ENCODE measurements at places on chromosomes 3 and 15.

DNA sequence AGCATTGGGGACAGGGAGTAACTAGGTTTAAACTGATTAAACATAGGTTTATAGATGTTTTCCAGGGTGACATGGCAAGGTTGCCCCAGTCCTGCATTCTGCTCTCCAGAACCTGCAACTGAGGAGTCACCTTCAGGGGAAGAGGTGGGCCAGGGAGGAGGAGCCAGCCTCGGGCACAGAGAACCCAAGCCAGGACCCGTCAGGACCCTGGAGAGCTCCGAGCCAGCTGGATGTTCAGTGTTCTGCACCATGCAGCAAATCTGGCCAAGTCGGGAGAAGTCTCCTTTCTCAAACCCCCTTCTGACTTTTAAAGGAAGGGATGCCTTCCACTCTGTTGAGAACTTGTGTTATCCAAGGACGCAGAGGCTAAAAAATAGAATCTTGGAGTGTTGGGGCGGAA, 62.1 kb upstream of the SLC6A11 start:
- DNase-seq, result no peak

DNA sequence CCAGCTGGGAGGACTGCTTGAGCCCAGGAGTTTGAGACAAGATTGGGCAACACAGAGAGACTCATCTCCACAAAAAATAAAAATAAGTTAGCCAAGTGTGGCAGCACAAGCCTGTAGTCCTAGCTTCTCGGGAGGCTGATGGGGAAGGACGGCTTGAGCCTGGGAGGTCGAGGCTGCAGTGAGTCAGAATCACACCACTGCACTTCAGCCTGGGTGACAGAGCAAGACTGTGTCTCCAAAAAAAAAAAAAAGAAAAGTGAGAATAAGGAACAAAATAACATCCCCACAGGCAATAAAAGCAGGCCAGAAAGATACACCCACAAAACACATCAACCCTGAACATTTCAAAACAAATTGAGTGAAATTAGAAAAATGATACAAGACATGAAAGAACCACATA, 48.7 kb upstream of the OCA2 start:
- DNase-seq, result no peak

DNA sequence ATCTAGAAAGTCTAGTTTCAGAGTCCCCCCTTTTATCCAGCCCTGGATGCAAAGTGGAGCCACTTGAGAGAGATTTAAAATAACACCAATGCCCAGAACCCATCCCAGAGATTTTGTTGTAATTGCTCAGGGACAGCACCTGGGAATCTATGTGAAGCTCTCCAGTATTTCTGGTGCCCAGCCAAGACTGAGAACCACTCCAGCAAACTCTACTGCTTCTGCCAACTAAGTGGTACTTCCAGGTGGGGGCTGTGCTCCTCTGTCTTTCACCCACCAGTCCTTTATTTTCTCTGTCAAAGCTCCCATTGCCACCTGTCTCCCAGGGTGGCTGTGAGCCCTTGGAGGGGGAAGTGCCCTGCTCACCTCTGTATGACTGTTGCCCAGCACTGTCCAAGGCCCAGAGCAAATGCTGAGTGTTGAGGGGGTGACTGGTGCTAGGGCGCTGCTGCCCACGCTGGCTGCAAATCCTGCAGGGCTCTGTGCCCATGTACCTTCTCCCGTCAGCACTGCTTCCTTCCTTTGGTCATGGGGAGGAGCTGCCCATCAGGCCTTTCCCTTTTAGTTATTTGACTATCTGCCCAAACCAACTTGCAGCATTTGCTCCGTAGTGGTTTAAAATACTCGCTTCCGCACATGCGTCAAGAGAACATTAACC, 9.4 kb downstream of the CLSTN2 start:
- no peak for DNase-seq

- DNase-seq, result no peak
Observed at GRCh38 chr15:66805202-66805885, 103.3 kb downstream of the SMAD6 start.

DNA sequence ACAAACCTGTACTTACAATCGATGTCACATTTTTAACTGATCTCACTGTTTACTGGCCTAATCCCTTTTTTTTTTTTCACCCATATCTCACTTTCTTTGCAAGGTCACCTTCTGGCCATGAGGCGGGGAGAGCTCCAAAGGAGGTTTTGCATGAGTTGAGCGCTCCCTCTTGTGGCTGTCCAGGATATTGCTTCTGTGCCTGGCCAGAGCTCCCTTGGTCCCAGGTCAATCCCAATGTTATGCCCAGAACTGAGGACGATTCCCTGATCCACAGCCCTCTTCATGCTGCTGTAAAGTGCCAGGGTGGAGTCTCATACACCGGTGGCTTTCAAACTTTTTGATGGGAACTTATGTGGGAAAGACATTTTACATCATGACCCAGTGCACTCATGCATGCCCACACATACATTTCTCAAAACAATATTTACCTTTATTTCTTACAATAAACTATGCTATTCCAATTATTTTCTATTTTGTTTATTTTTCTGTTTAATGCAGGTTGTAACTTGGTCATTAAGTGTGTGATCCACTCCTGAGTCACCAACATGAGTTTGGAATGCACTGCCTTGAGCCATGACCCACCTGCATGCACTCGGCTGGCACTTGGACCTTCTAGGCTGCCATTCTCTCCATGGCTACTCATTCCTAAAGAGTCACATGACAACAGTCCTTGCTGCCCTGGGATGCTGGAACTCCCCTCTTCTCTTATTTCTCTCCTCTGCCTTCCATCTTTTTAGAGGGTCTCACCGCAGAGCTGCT, 9.6 kb upstream of the SST start:
- DNase-seq, result peak; percentile 49

DNA sequence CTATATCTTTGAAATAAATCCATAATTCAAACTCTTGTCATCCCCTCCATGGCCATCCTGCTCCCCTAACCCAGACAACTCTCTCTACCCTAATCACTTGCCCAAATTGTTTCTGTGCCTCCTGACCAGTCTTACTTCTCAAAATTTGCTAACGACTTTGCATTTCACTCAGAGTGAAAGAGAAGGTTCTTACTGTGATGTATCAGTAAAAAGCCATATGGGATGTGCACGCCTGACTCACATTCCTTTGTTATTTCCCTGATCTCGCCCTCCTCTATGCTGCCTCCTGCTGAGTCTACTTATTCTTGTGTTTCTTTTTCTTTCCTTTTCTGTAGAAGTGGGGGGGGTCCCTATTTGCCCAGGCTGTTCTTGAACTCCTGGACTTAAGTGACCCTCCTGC, 487.2 kb upstream of the FRG2C start:
- DNase-seq, result no peak

DNA sequence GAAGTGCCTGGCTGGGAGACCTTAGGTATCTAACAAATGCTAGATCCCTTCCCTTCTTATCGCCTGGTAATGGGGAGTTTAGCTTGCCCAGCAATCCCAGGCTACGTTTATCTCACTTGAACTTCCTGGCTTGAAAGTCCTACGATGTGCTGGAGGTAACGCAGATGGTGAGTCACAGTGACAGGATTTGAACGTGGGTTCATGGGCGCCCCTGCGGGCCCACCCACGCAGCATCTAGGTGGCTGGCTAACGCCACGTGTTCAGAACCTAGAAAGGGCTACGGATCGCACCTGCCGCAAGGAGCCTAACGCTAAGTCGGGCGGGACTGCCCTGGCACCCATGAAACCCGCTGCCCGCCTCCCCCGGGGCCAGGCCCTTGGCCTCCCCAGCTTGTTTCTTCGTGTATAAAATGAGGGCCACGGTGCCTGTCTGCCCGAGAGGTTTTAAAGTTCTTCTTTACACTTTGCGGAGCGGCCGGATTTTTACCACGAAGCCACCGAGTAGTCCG, 600 bp upstream of the USP3 start:
- DNase-seq, result no peak

DNA sequence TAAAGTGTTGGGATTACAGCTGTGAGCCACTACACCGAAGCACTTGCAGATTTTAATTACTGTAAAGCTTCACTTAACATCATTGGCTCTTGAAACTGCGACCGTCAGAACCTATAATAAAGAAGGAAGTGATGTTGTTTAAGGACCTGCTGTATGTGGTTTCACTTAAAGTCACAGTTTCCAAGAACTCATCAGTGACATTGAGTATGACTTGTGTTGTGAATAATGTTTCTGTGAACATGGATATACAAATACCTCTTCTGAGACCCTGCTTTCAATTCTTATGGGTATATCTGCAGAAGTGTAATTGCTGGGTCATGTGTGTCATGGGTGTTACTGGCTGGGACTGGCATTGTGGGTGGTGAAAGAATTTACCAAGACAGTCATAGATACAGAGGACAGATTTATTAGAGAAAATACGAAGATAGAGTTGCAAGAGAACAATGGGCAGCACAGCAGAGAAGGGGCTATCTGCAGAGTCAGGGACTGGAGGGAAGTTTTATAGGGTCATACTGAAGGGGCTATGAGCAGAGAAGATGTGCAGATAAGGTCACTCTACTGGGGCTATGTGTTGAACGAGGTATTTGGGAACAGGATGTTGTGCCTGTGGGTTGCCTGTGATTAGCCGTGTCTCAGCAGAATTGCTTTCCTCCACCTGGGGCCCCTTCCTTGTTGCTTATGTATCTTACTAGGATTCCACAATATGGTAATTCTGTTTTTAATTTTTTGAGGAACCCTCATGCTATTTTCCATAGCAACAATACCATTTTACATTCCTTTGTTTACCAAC, 4.5 kb downstream of the NDUFB5 start:
- no peak for DNase-seq

DNA sequence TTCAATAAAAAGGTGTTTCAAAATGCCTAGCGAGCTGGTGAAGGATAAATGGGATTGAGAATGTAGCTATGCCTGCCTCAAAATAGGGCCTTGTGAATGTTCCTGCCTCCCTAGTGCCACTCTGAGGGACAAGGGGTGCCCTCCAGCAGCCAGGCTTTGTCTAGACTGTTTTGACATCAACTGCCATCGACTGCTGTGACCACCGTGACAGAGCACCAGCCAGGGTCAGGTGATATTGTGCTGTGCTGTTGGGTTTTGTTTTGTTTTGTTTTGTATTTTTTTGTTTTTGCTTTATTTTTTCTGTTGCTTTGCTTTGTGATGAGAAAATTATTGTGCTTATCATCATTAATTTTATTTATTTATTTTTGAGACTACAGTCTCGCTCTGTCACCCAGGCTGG, 144.8 kb downstream of the SMAD6 start:
- no peak for DNase-seq

- DNase-seq, result no peak
Observed at GRCh38 chr3:184691397-184692231, 20.2 kb downstream of the MAGEF1 start.

DNA sequence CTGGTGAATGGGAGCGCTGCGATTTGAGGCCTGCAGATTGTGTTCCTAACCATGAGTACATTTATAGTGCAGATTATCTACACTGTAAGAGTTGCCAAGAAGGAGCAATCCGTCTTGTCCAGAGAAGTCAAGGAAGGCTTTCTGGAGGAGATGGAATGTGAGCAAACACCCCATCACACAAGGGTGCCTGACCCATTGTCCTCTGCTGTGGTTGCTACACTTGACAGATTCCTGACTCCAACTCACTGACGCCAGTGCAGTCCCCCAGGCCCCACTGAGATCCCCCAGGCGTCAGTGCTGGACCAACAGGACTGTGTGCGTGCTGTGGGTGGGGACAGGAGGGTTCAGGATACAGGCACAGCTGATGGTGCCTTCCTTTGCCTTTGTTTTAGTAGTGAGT, 135.9 kb upstream of the TPM1 start:
- DNase-seq, result no peak

GRCh38 chr3:130929804-130930203, 35.9 kb downstream of the ATP2C1 start:
- DNase-seq, result no peak

GRCh38 chr15:67100124-67100791, 34.9 kb downstream of the SMAD3 start:
- DNase-seq, result no peak

Data from stimulated activated CD4-positive, alpha-beta T cell treated with anti-CD3 and anti-CD28 coated beads, Interleukin-1b, Interleukin-23, amount 100 ng/mL, for 24 hours (primary cell).